Kasumi-1 (cell line): ENCODE measurements at places on chromosomes 7 and 10.
A peak's percentile ranks its signal among the peaks of the same experiment; 100 is the strongest.

- no peak for DNase-seq
These were observed 534.1 kb downstream of the SDK1 start for GRCh38 chr7:3835109-3835508.

DNA sequence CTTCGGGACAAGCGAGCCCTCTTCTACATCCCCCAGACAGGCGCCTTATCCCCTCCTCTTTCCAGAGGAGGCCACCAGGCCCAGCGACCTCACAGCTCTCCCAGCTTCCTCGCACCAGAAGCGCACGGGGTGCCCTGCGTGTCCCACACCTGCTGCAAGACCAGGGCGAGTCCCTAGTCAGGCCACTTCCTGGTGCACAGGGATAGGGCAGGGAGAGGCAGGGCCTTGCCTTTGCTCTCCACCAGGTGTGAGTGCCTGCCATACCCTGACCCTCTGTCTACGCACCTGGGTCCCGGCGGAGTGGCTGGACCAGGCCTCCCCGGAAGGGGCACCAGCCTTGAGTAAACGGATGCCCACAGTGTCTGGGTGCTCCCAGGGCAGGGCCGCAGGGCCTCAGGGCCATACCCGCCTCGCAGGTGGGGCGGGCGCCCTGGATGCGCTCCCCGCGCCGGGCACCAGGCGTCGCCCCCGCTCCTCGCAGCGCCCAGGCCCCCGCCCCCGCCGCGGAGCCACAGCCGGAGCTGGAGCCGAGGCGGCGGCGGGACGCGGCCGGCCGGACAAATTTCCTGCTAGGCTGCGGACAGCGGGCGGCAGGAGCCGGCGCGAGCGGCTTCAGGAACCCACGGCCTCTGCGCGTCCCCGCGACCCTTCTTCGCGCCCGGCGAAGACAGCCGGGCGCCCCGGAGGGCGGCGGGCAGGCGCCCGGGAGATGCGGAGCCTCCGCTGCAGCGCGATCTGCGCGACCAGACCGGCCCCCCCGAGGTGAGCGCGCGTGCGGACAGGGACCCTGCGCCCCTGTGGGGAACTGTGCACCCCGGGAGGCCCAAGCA, at the start of gene PTPRE:
PTPRE (plus strand) TSS at position 556 of the 830 bp plus-strand sequence. CDS start 133,779 bp downstream, outside the sequence.
- DNase-seq, result peak; percentile 41

- no peak for DNase-seq
These were observed 18.4 kb downstream of the TRIM24 start for GRCh38 chr7:138478499-138478908.

DNA sequence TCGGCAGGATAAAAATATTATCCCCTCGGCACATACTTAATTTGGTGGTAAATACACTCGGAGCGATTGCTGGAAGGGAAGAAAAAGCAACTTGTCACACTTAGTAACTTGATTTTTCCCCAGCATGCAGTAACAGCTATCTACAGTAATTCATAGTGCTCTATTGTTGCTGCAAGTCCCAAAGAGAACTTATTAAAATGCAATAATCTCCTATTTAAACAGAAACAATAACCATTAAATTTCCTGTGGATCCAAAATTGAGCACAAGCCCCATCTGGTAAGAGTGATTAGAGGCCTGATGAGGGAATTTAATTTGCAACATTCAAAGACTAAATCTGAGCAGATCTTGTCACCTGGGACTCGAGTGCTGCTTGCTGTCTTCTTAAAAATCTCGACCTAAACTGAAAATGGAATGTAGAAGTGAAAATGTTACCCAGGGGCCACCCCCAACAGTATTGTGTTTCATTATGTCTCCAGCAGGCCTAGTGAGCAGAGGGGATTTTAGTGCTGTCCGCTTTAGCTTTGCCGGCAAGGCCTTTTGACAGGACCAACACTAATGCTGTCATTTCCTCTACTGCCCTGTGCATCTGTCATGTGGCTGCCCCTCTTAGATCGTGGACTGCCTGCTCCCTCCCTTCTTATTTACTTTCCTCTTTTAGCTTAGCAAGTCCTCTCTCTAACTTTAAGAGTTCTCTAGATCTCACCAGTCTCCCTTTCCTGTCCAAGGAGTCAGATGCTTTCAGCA, 639.7 kb downstream of the AUTS2 start:
- DNase-seq, result no peak

DNA sequence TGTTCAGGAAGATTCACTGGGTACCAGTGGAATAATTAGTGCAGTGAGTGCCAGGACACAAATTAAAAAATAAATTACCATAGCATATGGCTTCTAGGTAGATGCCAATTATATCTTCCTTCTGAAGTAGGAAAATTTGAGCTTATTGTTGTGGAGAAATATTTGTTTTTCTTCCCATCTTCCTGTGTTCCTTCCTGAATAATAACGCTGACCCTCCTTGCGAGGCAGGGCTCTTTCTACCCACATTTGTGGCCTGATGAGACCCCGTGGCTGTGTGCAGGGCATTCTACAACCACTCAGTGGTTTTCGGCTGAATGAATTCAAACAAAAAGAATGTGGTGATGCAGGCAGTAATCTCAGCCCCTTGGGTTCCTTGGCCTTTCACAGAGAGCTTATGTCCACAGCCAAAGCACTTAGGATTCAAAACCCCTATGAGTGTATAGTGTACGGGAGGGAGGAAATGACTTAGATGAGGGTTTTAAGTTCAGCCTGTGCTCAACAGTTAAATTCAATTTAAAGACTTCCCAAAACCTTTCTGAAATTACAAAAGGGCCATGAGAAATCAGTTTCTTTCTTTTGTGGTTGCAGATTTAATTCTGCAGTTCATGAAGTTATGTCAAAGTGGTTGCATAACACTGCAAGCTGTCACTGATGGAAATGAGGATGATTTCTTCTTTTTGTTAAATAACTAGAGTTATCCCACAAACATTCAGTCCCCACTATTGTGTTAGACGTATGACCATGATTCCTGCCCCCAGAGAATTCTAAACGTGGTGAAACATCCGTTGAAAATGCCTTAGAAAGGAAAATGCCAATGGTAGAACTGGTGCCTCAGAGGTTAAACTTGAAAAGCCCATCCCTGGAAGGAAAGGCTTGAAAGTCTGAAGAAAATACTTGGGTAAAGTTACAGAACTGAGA, 255.3 kb downstream of the FZD1 start:
- no peak for DNase-seq

- DNase-seq, result no peak
These were observed 54.5 kb downstream of the SCRN1 start for GRCh38 chr7:29935111-29935510.

DNA sequence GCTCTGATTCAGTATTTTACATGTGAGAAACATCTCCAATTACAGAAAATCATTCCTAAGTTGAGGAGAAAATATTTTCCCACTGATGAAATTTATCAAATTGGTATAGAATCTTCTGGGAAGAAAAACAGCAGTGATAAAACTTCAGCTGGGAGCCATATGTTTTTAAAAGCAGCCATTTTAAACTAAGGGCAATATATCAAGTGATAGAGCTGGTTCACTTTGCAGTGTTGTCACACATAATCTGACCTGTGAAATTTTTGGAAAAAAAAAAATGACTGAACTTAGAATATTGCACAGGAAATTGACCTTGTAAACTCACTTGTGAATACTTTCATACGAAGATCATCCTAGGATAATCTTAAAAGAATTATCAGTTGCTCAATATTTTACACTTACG, 10.5 kb upstream of the EZH2 start:
- no peak for DNase-seq

DNA sequence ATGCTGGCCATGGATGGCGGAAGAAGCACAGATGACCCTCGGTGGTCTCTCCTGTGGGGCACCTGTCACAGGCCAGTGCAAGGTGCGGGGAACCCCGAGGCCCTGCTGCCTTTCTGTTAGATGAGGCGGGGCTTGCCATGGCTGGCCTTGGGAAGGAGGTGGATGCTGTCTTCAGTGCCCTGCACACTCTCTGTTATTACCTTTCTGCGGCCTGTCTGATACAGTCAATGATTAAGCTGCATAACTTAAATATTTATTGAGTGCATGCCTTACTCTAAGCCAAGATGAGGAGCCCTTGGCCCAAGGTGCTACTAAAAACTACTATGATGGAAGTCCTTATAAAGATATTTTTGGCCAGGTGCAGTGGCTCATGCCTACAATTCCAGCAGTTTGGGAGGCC, 36.7 kb upstream of the MNX1 start:
- no peak for DNase-seq

- no peak for DNase-seq
These were observed 8.7 kb upstream of the CALHM1 start for GRCh38 chr10:103467406-103467805.

- peak; percentile 99 for DNase-seq
These were observed 7.9 kb downstream of the ZNF22 start for GRCh38 chr10:45008524-45009161.

DNA sequence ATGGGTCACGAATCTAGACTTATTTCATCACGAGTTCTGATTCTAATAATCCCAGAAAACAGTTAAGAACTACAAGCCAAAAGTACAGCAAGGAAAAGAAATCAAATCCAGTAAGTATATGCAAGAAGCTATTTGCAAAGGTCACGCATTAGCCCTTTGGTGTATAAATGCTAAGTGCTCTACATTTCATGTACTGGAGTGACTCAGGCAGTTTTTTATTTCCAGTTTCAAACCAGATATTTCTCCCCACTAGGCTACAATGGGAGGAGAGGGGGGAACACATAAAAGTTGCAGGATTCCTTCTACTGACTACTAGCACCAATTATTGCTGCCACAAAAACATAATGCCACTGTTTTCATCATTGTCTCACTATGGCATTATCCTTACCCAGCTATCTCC, 148.0 kb downstream of the NRCAM start:
- DNase-seq, result no peak

DNA sequence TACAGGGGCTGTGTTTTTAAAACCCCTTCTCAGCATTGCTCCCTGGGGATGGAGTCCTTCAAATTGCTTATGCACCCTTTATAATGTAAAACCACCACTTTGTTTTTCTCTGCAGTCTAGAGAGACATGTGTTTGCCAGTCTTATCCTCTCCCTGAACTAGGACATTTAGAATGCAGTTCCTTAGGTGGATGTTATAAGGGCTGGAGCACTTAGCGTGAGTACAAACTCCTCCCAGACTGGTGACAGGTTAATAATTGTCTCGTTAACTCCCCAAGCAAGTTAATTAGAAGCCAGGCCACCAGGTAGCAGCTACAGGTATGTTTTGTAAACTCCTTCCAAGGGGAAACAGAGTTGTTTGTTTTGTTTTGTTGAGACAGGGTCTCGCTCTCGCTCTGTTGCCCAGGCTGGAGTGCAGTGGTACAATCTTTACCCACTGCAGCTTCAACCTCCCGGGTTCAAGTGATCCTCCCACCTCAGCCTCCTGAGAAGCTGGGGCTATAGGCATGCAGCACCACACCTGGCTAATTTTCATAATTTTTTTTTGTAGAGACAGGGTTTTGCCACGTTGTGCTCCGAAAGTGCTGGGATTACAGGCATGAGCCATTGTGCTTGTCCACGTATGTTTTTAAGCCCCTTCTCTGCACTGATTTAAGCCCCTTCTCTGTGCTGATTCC, 100.2 kb downstream of the FAM107B start:
- DNase-seq, result peak; percentile 24
